T-helper 2 cell (primary cell): ENCODE measurements at places on chromosomes 5 and 9.

DNA sequence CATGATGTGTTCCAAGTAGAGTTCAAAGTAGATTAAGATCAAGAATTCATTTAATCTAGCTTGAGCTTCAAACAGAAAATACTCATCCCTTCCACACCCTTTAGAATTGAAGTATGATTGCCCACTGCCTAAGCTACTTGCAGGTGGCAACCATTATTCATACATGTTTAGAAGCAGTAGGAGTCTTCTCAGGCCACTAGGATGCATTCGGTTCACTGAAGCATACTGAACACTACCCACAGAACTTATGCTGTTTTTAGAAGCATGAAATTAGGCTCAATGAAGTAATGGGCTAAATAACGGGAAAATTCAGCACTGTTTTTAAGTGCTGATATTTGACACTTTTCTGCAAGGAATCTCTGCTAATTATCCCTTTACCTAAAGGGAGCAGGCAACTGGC, 263.4 kb downstream of the DEPDC1B start:
- no peak for DNase-seq

DNA sequence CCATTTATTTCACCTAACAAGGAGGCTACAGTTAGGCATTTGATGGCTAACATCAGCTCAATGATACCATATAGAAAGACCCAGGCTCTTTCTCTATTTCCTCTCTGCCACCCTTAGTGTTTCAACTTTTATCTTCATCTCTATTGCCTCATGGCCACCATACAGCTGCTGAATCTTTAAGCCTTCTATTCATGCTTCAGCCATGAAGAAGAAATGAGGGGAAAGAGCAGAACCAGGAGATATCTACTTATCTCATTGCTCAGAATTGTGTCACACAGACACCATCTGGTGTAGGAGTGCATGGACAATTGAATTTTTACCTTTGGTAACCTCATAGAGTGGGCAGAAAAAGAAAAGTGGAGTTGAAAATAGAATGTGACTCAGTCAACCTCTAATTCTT, 6.7 kb downstream of the GAPT start:
- DNase-seq: no peak

- no peak for DNase-seq
Measured at GRCh38 chr5:101278917-101279316, 375.8 kb upstream of the ST8SIA4 start.

- no peak for DNase-seq
Measured at GRCh38 chr9:112445196-112445595, 41.4 kb upstream of the KIAA1958 start.

DNA sequence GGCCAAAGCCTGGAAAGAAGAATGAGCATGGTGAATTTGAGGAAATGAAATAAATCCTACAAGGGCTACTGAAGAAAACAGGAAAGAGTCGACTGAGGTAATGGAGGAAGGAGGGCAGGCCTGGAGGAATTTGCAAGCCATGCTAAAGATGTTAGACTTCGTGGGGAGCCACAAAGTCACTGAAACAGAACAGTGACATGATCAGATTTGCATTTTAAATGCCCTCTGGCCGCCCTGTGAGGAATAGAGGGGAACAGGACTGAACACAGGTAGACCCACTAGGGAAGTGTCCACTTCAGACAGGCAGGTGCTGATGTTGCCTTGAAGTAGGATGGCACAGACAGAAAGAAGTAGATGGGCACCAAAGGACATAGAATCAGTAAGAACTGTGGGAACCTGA, 42.8 kb upstream of the RLN1 start:
- DNase-seq: no peak

- DNase-seq: no peak
Measured at GRCh38 chr5:176491901-176492300, 43.7 kb downstream of the FAF2 start.

DNA sequence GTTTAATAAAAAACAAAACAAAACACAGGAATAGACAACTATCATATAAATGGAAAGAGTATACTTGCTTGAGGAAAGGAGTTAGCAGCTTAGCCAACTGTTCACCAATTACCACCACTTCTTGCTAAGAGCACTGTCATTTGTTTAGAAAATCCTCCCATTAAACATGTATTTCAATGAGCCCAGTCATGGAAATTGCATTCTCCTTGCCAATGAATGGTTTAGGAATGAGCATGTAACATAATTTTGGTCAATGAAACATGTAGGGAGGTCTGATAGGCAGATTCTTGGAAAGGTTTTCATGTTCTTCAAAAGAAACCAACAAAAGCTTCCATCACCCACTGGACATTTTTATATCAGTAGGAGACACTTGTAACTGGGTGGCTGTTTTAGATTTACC, 502.8 kb upstream of the PAPPA start:
- DNase-seq: no peak

- DNase-seq: no peak
Measured at GRCh38 chr9:79757881-79758669, 186.3 kb downstream of the TLE4 start.

DNA sequence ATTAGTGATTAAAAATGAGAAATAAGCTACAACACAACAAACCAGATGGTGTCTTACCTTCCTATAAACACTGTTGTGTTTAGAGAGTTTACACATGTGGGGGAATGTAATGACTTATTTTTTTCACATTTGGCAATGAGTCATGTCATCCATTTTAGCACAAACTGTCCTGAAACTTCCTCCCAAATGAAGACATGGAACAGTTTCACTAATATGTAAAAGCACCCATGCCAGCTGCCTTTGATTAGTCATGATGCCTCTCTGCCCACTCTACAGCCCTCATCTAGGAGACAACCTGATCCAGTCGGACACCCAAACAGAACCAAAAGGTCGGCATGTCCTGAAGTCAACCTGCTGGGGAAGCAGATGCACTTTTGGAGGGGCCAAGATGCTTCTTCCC, 98.2 kb downstream of the SEMA5A start:
- DNase-seq: no peak

GRCh38 chr9:18333157-18333556, 140.8 kb upstream of the ADAMTSL1 start:
- no peak for DNase-seq

- DNase-seq: no peak
Measured at GRCh38 chr5:39947657-39948056, 522.9 kb upstream of the DAB2 start.

- no peak for DNase-seq
Measured at GRCh38 chr9:111456529-111456928, 27.7 kb downstream of the ECPAS start.
